ENCODE measurements at places on chromosomes 4 and X.

- no peak for DNase-seq
Observed at GRCh38 chr4:153966641-153967040, 177.8 kb upstream of the SFRP2 start.

DNA sequence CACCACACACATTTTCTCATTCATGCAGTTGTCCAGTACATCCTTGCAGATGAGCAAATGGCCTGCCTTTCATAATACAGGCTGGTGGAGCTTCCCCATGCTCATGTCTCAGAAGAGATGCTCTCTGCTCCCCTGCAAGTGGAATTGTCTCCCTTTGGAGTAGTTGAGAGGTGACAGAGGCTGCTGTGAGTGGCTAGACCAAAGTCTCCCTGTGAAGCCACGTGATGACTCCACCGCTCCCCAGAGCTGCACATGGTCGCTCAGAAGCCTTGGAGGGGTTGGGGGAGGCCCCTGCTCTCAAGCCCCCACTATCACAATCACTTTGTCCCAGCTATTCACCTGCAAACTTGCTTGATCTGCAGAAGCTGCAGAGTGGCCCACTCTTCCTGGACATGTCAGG is 1.5 kb upstream of the GPR78 start:
- no peak for DNase-seq

DNA sequence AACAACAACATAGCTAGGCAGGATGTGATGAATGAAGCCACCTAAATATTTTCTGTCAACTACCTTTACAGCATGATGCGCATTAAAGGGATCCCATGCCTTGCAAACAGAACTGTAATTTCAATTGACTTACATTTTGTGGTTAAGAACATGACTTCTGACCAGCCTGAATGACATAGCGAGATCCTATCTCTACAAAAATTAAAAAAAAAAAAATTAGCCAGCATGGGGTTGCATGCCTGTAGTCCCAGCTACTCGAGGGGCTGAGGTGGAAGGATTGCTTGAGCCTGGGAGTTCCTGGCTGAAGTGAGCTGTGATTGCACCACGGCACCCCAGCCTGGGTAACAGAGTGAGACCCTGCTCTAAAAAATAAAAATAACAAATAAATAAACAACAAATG is 680.6 kb downstream of the IQCM start:
- no peak for DNase-seq

- no peak for DNase-seq
Observed at GRCh38 chr4:128946916-128947315, 137.4 kb downstream of the JADE1 start.

- no peak for DNase-seq
Observed at GRCh38 chr4:7183161-7183560, 9.2 kb upstream of the SORCS2 start.

DNA sequence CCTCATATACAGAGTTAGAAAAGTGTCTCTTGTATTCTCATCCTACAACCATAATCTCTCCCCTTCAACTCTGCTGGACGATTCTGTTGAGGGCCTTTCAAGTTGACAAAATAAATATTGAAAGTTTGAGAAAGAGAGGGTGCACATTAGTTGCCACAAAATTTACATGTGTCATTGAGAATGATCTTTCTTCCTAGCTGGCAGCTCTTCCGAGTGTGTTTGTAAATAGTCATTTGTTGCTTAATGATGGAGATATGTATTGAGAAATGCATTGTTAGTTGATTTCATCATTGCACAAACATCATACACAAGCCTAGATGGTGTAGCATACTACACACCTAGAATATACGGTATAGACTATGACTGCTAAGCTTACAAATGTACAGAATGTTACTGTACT is 632.8 kb upstream of the AMOT start:
- no peak for DNase-seq

DNA sequence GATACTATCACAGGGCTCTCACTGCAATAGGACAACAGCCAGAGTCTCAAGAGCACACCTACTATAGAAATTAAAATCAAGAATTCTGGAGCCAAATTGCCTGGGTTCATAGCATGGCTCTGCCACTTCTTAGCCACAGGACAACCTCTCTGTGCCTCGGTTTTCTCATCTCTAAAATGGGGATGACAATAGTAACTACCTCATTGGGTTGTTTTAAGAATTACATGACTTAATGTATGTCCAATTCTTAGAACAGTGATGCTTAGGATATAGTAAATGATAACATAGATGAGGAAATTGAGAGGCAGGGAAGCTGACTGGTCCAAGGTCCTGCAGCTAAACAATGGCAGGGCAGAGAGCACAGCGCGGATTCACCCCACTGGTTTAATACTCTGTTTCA is 11.0 kb upstream of the ODAPH start:
- no peak for DNase-seq

GRCh38 chr4:150593996-150594395 is 12.0 kb downstream of the MAB21L2 start:
- DNase-seq: peak; percentile 13

- DNase-seq: no peak
Observed at GRCh38 chr4:134585972-134586371, 384.4 kb upstream of the PABPC4L start.

- no peak for DNase-seq
Observed at GRCh38 chr4:16077786-16078185, 6.0 kb downstream of the PROM1 start.

DNA sequence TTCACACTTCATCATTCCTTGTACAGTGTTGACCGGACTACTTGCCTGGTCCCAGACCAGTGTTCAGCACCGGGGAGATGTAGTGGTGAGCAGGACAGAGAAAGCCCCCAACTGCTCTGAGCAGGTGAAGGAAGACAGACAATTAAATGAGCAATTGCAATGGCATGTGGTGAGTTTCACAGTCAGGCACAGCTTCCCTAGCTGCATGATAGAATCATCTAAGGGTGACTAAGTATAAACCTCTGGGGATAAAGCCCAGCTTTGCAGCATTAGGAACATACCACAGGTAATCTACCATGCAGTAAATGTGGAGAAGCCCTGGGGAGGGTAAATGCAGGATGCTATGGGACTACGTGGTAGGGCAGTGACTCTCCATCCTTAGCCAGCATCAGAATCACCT is 47.8 kb downstream of the TMA16 start:
- DNase-seq: no peak

- DNase-seq: no peak
Observed at GRCh38 chrX:39477762-39478120, 620.0 kb downstream of the BCOR start.

- no peak for DNase-seq
Observed at GRCh38 chrX:118571836-118572235, 76.2 kb downstream of the DOCK11 start.

GRCh38 chr4:156547439-156547838 is 424.2 kb downstream of the PDGFC start:
- no peak for DNase-seq

GRCh38 chr4:182494103-182494502 is 250.9 kb downstream of the TENM3 start:
- no peak for DNase-seq

DNA sequence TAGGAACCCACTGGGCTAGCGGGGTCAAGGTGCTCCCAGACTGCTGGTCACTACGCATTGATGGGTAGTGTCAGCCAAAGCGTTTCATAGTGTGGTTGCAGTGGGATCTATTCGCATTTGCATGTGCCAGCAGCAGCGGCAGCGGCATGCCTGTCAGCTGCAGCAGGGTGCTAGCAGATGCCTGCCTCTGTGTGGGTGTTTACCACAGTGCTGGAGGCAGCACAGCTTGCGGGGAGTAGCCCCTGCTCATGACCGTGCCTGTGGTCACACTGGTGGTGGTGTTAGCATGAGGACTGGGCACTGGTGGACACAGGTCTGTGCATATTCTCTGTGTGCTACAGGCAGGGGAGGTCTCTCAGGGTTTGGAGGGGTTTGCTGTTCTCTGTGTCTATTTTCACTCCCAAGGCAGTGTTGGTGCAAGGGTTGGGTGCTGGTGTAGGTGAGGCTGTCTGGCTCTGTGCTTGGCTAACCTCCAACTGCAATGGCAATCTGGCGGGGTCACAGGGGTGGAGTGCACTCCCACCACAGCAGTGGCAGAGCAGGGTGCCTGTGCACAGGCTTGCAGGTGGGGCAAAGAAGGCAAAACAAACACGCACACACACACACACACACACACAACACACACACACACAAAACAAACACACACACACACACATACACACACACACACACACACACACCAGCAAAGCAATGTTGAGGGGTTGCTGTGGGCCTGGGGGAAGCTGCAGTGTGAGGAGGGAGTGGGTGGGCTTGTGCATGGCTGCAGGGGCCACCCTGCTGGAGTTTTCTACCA is 184.4 kb downstream of the GLUD2 start:
- DNase-seq: no peak

DNA sequence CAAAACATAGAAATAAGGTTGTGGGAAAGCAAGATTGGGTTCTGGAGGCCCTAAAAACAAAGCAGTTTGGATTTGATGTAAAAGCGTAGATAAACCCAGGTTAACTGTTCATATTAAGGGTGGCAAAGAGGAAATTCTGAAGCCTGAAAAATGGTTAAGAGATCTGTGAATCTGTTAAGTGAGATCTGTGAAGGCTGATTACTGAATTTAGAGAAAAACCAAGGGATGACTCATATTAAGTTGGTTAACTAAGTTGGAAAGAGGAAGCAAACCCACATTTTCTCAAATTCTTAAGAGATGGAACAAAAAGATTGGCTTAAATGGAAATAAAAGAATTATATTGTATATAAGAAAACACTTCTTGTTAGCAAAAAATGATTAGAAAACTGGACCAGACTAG is 22.8 kb downstream of the GPAT3 start:
- DNase-seq: no peak

- no peak for DNase-seq
Observed at GRCh38 chr4:54095110-54095825, 4.7 kb upstream of the GSX2 start.

DNA sequence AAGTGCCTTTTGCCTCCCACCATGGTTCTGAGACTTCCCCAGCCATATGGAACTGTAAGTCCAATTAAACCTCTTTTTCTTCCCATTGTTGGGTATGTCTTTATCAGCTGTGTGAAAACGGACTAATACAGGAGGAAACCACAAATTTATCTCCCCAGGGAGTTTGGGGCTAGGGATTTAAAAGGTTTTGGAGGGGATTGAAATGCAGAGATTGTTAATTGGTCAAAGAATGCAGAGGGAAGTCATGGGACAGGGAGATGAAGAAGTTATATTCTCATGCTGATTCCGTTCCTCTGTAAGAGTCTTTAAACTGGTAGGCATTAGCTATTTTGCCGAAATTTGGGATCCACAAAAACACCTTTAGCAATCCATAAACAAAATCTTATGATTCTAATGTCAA is 57.9 kb downstream of the TKTL2 start:
- no peak for DNase-seq

- DNase-seq: no peak
Observed at GRCh38 chr4:170388255-170388654, 298.5 kb upstream of the AADAT start.

- no peak for DNase-seq
Observed at GRCh38 chrX:41457613-41458192, 10.6 kb downstream of the NYX start.

GRCh38 chrX:136165406-136165805 is 18.1 kb downstream of the FHL1 start:
- DNase-seq: no peak

DNA sequence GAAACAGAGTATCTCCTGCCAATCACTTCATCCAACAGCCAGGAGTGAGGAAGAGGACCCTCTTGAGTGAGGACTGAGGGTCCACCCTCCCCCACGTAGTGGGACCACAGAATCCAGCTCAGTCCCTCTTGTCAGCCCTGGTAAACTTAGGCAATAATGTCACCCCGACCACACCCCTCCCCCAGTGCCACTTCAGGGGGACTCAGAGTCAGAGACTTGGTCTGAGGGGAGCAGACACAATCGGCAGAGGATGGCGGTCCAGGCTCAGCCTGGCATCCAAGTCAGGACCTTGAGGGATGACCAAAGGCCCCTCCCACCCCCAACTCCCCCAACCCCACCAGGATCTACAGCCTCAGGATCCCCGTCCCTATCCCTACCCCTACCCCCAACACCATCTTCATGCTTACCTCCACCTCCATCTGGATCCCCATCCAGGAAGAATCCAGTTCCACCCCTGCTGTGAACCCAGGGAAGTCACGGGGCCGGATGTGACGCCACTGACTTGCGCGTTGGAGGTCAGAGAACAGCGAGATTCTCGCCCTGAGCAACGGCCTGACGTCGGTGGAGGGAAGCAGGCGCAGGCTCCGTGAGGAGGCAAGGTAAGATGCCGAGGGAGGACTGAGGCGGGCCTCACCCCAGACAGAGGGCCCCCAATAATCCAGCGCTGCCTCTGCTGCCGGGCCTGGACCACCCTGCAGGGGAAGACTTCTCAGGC is at the start of the genes CSAG1 and MAGEA12:
CSAG1 (minus strand) TSS at position 461 of the 715 bp plus-strand sequence. CDS start 1,261 bp downstream, outside the sequence.
MAGEA12 (plus strand) TSS at position 497 of the 715 bp plus-strand sequence. CDS start 2,405 bp downstream, outside the sequence.
- no peak for DNase-seq

GRCh38 chr4:94583914-94584641 is 132.3 kb downstream of the PDLIM5 start:
- no peak for DNase-seq

DNA sequence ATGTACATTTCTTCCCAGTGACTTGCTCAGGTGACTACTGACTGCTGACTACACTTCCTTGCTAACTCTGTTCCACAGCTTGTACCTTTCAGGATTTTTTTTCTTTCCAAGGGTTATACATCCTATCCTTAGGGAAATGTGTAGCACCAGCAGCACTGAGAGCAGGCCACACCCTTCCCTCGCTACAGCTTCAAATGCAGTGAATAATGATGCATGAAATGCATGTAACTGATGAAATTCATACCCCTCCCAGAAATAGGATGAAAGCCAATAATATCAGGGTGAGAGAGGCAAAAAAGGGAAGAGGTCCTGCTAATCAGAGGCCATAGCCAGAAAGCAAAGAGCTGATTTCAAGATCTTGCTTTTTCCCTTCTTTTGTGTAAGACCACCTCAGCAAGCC is 6.2 kb upstream of the FGF16 start:
- no peak for DNase-seq

- no peak for DNase-seq
Observed at GRCh38 chrX:106875151-106875550, 28.0 kb downstream of the RIPPLY1 start.

GRCh38 chr4:180635281-180635680 is 1607.9 kb upstream of the TENM3 start:
- DNase-seq: peak; percentile 11
